ENCODE measurements at places on chromosomes 1 and 21. TPM values are rescaled to one million over a fixed set of nuclear protein-coding genes. Genes with fewer than 3 reads are reported as not detected.

Gene WLS
- total RNA-seq = 259 TPM

DNA sequence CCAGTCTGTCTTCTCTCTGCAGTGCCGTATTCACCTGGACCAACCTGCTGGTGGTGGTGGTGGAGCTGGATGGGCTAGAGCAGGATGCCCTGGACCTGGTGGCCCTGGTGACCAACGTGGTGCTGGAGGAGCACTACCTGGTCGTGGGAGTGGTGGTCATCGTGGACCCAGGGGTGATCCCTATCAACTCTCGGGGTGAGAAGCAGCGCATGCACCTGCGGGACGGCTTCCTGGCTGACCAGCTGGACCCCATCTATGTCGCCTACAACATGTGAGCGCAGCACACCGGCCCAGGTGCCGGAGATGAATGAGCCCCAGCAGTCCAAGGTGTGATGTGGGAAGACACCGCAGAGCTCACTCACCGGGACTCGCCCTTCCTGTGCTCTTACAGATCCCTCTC lies 37.5 kb downstream of the S100B start:
- no peak for DNase-seq

- peak; percentile 60 for DNase-seq
Measured at GRCh38 chr1:183580281-183580682, 10.0 kb downstream of the NCF2 start.

Gene CYP4A11
- total RNA-seq = not detected

Gene LCE1F
- total RNA-seq = not detected

DNA sequence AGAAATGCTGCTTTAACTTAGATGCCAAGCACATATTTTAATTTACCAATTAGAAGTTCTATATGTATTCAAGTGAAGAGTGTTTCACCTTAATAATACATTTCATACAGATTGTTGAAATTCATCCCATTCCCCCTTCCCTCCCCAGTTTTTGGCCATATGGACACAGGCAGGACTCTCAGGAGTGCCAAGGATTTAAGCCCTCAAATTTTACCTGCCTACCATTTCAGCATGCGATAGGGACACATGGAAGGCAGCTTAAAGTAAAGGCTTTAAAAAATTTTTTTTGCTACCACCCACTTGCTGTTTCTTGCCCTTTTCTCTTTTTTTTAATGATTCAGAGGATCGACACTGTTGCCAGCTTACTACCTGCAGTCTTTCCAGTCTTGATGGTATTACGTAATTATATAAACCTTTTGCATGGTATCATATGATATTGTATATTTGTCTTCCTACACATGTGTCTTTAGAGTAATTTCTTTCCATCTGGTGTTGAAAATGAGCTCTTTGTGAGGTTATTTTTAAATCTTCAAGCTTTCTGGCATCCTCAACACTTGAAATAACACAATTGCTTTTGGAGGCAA lies 7.0 kb downstream of the EPB41 start:
- no peak for DNase-seq

Gene IL20
- total RNA-seq = not detected

- no peak for DNase-seq
Measured at GRCh38 chr1:100378956-100379355, 26.6 kb downstream of the CDC14A start.

All from neural progenitor cell (in vitro differentiated cells).